ENCODE measurements at places on chromosomes 13 and 19.

DNA sequence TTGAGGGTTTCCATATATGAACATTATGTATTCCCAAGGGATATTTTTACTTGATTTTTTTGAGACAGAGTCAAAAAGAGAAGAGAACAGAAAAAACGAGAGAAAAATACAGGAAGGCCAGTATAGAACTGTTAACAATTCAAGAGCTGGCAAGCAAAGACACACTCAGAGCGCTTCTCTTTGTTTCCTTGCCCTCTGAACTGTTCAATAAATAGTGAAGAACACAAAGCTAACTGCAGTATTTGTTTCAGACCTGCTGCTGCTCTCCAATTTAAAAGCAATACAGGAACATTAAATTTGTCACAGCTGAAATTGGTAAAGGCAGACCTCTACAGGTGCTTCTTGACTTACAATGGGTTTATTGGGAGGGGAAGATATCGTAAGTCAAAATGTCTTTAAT, 14.0 kb upstream of the NEK3 start:
- DNase-seq, result no peak

GRCh38 chr19:54077334-54077733, 3.8 kb downstream of the TARM1 start:
- no peak for DNase-seq

GRCh38 chr13:73521290-73521624, 462.5 kb downstream of the KLF5 start:
- DNase-seq, result no peak

GRCh38 chr13:29270271-29270985, 325.1 kb downstream of the SLC7A1 start:
- DNase-seq, result no peak

DNA sequence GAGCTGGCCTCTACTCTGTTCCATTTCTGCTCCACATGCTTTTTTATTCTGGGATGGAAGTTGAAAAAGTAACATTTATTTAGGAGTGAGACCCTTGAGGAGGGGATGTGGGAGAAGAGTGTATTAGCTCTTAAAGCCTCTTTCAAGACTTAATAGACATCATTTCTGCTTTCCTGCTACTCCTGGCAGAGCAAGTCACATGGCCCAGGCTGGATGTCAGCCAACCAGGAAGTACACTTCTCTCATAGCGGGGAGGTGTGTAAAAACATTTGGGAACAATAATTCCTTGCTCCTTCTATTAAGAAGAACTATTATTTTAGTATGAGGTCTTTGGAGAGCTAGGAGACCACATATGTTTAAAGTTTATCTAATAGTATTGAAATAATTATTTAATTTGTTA, 40.6 kb upstream of the FAM216B start:
- DNase-seq, result no peak

DNA sequence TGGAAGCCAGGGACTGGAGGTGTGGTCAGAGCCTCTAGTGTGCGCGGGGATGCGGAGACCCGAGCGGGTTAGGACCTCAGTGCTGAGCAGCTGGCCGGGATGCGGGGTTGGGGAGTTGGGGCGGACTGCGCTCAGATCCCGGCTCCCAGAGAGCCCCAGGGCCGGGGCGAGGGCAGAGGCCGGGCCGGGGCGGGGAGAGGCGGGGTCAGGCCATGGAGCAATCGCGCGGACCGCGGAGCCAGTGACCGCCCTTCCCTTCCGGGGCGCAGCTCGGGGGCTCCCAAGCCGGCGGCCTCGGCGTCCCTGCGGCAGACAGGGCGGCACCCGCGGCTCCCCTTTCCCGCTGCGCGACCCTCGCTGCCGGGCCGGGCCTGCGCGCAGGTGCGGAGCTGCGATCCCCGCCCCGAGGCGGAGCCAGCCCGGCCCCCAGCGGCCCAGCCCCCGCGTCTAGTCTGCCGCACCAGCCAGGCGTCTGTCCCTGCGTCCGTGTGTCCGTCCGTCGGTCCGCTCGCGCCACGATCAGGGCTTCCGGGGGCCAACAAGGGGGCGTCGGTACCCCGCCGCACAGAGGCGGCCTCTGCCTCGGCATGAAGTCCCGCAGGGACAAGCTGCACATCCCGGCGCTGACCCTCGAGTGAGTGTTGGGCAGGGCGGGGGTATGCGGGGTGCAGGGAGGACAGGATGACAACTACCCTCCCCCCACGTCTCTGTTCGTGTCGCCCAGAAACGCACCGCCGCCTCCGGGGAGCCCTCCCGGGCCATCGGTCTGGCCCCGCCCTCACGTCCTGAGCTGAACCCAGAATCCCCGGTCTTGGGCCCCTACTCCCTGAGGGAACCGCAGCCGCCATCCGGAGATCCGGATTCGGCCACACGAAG, 12.4 kb downstream of the MAST3 start:
- no peak for DNase-seq
